ENCODE measurements at places on chromosomes 5 and 9.

DNA sequence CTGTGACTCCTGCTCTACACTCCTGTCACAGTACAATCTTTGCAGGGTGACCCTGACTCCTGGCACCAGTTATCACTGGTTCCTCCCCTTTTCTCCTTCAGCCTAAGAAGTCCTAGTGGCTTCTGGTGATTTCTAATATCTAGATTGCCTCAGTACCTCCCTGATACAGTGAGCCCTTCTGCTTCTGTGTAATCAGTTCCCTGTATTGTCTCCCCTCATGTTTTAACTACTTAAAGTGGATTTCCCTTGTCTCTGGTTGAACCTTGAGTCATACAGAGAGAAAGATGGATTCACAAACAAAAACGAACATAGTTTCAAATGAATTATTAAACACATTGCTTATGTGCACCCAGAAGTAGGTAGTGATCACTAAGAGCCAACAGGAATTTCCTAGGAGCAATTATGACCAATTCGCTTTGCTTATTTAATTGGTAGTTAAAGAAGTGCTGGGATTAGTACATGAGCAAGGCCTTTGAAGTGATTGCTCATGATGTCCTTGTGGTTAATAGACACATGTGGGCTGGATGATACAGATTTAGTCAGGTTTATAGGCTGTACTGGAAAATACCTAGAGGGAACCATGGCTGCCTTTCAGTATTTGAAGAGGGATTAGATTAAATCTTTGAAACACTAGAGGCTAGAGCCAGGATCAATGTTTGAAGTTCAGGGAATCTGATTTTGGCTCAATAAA is 145.8 kb upstream of the MEF2C start:
- DNase-seq = no peak

DNA sequence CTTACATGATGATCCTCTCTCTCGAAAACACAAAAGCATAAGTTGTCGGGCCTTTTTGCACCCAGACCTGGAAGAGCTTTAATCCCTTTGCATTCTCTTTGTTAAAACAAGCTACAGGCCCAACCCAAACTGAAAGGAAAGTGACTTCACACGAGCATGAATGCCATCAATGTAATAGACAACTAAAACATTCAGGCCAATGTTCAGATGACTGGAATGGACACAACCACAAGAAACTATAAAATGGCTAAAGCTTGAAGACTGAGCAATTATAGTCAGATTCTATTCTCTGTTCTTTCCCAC is 45.5 kb downstream of the RFX3 start:
- DNase-seq = no peak

GRCh38 chr9:94672811-94673487 is 33.6 kb upstream of the FBP1 start:
- DNase-seq = no peak

DNA sequence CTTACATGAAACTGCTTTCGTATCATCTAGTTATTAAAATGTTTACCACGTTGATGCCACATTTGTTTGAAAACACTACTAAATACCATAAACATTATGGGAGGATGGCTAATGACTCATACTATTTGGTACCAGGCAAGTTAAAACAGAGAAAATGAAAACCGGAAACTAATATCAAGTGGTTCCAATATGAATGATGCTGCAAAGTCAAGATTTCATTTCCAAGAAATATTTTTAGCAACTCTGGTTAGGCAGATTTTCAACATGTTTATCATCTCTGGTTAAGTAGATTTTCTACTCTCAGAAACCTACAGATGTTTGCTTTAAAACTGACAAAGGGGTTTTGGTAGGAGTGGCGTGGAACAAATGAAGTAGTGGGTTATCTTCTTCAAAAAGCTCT is 4.9 kb upstream of the F2R start:
- no peak for DNase-seq

DNA sequence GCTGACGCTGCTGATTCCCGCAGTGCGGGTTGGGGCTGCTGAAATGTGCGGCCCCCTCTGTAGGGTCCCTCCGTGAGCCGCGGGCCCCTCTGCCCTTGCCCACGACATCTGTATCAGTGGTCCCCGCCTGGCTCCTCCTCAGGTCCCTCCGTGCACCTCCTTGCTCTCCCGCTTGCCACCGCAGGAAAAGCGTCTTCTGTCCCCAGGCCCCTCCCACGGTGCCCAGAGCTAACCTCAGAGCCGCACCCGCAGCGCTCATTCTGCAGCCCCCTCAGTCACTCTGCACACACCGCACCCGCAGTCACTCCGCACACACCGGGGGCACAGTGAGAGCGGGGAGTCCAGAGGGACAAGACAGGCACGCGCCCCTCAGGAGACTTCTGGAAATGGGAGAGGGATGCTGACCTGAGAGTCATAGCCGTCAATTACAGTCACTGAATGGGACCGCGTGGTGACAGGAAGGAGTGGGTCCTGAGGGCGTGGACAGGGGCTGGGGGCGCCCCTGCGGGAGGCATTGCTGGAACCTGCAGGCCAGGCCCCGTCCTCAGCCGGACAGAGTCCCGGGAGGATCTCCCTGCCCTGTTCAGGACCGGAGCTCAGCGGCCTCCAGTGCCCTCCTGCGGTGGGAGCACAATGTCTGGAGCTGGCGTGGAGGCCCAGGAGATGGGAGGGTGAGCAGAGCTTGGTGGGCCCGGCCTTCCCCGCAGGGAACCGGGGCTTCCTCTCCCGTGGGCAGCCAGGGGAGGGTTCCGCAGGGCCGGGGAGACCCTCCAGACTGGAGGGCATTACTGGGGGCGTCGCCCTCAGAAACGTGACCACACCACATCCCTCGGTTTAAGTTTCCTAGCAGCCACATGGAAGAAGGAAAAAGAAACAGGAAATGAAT is 66.1 kb upstream of the CTSL start:
- no peak for DNase-seq

Measured in stimulated activated CD4-positive, alpha-beta T cell treated with anti-CD3 and anti-CD28 coated beads, Interleukin-1b, Interleukin-23, amount 100 ng/mL, for 1 hour (primary cell).